ENCODE measurements at places on chromosomes 12 and 14.

GRCh38 chr14:21476523-21476924 is 235 bp downstream of the RAB2B start:
- no peak for DNase-seq

- no peak for DNase-seq
Observed at GRCh38 chr12:89225808-89226411, 126.4 kb downstream of the DUSP6 start.

GRCh38 chr14:54818201-54819133 is 84.2 kb downstream of the GCH1 start:
- DNase-seq = no peak

DNA sequence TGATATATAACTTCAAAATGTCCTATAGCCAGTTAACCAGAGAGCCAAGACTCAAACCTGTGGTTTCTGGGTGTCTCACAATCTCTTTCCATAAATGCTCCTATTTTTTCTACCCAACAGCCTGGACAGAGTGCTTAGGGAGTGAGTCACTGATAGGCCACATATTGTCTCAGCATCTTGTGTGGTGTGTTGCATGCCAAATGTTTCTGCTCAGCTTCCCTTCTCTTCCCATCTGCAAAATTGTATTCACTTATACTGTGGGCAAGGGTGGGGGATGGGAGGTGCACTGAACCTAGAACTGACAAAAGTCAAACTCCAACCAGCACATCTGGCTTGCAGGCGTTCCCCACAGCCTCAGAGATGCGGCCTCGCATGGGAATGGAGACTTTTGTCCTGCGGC is 123.3 kb downstream of the KCNA5 start:
- no peak for DNase-seq

GRCh38 chr12:76529226-76529918 is 30.2 kb downstream of the OSBPL8 start:
- DNase-seq = no peak
